ENCODE measurements at places on chromosomes 7 and 10.

DNA sequence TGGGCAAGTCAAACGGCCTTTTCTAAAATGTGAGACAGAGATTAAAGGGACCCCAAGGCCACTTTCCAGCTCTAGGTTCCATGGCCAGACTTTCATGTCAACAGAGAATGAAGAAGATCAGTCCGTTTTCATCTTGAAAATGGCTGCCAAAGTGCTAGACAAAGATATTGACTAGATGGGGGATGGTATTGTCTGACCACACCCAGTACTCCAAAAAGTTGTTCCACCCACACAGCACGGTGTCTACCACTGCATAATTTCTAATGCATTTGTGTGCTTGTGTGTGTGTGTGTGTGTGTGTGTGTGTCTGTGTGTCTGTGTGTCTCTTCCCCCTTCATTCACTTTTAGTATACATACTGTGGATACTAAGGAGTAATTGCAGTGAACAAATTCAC is 1.3 kb downstream of the COL1A2 start:
- DNase-seq = no peak

DNA sequence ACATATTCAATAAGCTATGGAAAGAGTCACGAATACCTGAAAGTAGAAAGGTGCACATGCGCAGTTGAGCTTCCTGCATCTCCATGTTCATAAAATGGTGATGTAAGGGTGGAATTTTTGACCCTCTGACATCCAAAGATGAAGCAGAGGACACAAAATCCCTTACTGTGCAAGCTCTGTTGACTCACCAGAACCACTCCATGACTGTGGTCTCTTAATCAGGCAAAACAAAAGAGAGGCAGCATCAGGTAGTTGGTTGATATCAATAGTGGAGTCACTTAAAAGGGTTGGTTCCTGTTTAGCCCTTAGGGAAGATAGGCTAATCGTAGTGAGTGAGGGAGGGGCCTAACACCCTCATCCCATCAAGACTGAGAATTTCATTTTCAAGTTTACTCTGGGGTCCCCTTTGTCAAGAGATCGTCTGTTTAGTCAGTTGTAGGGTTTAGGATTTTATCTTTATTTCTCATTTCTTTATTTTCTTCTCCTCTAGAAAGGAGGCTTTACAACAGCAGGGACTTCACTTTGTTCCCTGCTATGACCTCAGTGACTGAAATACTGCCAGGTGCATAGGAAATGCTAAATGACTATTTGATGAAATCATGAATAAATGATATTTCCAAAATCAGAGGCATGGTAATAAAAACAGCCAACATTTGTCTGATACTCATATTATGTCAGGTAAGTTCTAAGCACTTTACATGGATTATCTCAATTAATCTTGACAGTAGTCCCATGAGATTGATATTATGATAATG is 98.1 kb downstream of the CD36 start:
- no peak for DNase-seq

- no peak for DNase-seq
Observed at GRCh38 chr10:4131407-4132215, 346.6 kb upstream of the KLF6 start.

GRCh38 chr10:69641261-69641980 is 11.4 kb downstream of the FAM241B start:
- DNase-seq = no peak

DNA sequence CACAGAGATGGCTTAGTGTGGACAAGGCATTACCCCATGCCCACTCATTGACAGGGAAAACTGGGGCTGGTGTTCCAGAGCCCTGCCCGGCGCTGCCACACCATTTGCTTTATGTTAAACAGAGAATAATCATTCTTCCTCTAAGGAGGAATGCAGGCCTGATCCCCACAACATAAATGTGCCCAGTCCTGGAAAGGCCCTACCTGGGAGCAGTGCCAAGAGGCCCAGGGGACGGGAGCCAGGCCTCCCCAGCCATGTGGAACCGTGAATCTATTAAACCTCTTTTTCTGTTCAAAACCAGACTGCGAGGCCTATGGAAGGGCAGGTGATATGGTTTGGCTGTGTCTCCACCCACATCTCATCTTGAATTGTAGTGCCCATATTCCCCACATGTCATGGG is 264.1 kb downstream of the GRID1 start:
- DNase-seq = no peak

DNA sequence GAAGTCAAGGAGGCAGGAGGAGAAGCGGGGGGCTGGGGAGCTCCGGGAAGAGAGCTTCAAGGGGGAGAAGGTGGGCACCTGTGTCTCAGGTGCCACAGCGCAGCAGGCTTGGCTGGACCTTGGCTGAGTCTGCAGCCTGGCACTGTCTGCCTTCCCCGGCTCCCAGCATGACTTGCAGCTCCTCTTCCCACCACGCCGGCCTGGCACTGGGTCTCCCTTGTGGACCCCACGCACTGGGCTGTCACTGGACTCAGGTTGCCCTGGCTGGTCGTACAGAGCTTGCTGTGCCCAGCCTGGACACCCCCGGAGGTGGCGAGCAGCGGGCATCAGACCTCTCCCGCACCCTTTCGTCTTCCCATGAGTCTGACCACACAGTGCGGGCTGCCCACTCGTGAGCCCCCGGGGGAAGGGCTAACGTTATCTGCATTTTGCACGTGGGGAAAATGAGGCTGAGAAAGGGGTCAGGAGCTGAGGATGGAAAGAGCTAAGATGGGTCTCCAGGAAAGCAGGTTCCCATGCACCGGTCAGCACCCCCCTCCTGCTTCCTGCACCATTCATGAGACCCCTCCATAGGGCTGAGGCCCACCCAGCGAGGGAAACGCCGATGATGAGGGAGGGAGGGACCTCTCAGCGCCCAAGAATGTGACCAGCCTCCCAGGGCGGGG is 40.3 kb upstream of the PSMG3 start:
- no peak for DNase-seq
